Right atrium auricular region (tissue), 2 donors: ENCODE measurements at places on chromosomes 16 and 17. TPM values are rescaled to one million over a fixed set of nuclear protein-coding genes. Genes with fewer than 3 reads are reported as not detected.
A peak's percentile ranks its signal among the peaks of the same experiment; 100 is the strongest.

GRCh38 chr17:17714261-17714866 is 33.1 kb downstream of the RAI1 start:
- no peak for DNase-seq

GRCh38 chr16:21565507-21565860 is 33.9 kb upstream of the METTL9 start:
- no peak for DNase-seq

RSKR gene
- total RNA-seq = 1.3 TPM

DNA sequence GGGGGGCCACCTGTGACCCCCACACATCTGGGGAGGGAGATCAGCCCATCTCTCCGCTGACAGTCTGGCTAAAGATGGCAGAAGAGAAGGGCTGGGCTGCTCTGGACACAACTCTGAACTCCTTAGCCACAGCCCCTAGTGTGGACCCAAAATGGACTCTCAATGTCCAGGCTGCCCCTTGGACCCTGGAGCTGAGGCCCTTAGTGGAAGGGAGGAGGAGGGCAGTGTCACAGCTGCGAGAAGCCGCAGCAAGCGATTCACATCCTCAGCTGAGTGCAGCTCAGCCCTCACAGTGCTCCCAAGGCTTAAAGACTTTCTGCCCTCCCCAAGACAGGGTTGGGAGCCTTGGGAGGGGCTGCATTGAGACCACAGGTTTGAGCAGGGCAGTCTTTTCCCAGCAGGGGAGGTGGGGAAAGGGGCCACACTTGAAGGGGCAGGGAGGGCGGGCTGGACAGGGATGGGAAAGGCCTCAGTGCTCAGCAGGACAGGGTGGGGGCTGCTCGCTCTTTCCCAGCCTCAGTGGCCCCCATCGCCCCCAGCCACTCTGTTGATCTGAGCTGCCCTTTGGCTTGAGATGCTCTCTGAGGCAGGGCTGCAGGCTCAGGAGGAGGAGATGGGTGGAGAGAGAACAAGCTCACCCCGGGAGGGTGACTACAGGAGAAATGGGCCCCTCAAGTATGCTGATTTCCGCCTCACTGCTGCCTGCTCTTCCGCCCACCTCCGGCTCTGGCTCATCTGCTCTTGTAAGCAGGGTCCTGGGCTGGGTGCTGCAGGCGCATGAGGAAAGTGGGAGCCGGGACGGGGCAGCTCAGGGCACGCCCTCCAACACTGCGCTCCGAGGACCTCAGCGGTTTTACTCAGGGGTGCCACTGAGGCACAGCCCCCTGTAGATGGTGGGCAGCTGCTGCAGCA is 50.9 kb upstream of the MTSS2 start:
- no peak for DNase-seq

HOXB6 gene
- total RNA-seq = 0.82 TPM

GRCh38 chr17:49457564-49458535 is 37.2 kb upstream of the NGFR start:
- DNase-seq = no peak

- no peak for DNase-seq
Measured at GRCh38 chr17:45338996-45339535, 22.2 kb upstream of the MAP3K14 start.

DNA sequence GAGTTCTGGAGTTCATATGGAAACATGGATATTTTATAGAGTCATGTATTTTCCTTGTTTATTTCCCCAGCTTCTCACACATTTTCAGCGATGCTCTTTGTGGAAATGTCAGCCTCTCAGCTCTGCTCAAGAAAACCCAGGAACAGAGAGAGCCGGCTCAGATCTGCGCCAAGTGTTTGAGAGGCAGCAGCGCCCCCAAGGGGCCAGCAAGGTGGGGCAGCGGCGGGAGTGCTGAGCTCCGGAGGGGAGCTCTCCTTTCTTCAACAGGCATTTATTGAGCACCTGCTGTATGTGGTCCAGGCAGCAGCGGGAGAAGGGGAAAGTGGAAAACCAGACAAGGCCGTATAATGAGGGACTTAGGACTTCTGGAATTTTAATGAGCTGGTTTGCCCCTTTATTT is 421.1 kb upstream of the C16orf82 start:
- peak; percentile 23 for DNase-seq

DNA sequence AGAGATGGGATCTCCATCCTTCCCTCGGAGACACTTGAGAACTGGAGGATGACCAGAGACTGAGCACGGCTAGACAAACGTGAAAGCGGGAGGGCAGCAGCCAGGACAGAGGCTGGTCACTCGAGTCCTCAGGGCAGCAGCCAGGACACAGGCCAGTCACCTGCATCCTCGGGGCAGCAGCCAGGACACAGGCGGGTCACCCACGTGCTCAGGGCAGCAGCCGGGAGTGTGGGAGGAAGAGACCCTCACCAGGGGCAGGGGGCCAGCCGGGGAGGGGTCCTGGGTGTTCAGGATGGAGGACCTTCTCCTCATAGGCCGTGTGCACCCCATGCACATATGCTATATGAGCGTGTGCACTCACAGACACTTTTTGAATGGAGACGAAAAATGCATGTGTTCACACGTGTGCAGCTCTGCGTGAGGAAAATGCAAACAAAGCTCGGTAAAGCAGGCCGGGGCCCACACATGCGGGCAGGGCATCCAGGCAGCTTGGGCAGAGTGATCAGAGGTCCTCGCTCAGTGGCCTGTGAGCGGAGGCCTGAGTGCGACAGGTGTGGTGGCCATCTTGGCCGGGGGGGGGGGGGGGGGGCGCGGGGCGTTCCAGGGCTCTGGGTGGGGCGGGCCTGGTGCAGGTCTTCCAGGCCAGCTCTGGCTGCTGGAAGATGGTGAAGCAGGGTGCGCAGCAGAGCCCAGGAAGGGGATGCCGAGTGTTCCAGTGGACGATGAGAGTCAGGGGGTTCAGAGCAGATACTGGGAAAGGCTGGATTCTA is 26.7 kb downstream of the ZNF469 start:
- no peak for DNase-seq

B3GNT9 gene
- 12.2 TPM for total RNA-seq

DNA sequence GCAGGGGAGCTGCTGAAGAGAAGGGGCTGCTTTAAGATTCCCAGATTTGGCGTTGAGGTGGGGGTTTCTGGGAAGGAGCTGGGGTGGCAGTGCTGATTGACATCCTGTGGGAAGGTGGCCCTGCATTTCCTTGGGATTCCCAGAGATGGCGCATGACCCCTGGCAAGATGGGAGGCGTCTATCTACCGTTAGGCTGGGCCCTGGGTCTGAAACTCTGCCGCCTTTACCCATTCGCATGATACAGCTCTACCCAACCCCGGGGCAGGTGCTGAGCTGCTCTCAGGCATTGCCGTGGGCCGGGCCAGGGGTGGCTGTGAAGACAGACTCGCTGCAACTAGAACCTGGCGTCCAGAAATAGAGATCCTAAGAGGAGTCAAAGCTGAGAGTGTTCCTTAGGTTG is 9.9 kb upstream of the MVD start:
- no peak for DNase-seq

GRCh38 chr17:17300624-17301568 is 2.3 kb upstream of the NT5M start:
- DNase-seq = no peak
